PC-3 (cell line): ENCODE measurements at places on chromosomes 5 and 9. TPM values are rescaled to one million over a fixed set of nuclear protein-coding genes. Genes with fewer than 3 reads are reported as not detected.

DNA sequence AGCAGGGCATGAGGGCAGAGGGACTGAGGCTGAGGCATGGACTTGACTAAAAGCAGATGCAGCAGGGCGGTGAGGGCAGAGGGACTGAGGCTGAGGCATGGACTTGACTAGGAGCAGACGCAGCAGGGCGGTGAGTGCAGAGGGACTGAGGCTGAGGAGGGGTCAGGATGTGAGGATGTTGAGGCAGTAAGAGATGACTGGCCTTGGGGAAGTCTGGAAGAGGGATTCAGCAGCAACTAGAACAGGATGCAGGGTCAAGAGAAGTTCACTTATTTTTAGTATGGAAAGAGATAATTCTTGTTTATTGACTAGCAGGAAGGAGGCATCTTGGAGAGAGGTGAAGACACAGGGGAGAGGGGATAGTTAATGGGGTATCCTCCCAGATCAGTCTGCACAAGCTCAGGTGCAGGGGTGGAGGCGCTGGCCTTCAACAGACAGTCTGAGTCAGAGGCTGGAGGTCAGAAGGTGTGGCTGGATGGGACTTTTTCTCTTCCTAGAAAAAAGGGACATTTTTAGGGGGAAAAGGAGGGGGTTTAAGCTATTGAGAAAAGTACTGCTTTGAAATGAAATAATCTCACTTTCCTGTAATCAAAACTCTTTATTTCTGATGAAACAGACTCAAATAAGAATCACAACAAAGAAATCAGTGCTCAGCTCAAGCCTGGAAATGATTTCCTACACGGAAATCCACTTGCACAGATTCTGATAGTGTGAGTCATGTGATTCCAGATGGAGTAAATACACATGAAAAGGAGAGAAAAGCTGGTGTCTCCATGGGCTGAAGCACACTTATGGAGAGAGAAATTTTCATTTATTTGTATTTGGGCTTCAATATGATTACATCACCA lies 130.9 kb downstream of the PALM2AKAP2 start:
- DNase-seq, result peak; percentile 66

DNA sequence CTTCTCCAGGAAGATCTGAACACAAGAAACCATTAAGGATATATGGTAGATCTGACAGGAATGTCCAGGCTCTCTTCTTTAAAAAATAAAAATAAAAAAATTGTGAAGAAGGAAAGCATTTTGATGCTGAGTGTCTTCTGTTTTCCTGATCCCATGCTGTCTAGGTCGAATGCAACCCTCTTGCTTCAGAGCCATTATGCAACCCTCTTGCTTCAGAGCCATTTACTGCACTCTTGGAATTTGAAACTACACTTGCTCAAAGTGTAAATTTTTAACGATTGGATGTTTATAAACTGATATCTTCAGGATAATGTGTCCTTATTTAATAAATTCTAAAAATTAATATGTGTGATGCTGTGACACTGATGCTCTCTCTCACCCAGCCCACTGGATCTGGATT lies 505.1 kb downstream of the DNAH5 start:
- DNase-seq, result no peak

The LMNB1 gene
- total RNA-seq, result 119 and 151 TPM in 2 replicates

The TICAM2 gene
- total RNA-seq, result 3.9 and 5.0 TPM in 2 replicates
